ENCODE measurements at places on chromosomes 5 and 9. TPM values are rescaled to one million over a fixed set of nuclear protein-coding genes. Genes with fewer than 3 reads are reported as not detected.

- no peaks in the 10 kb centered on the region for H3K36me3 ChIP-seq
- DNase-seq: no peak
- H3K4me3 ChIP-seq: no peak overlapping the region
- no peak overlapping the region for H3K27ac ChIP-seq
- no peaks in the 10 kb centered on the region for H3K4me1 ChIP-seq
- H3K27me3 ChIP-seq: no peaks in the 10 kb centered on the region
Observed at GRCh38 chr5:3634061-3634460, 38.4 kb downstream of the IRX1 start.

DNA sequence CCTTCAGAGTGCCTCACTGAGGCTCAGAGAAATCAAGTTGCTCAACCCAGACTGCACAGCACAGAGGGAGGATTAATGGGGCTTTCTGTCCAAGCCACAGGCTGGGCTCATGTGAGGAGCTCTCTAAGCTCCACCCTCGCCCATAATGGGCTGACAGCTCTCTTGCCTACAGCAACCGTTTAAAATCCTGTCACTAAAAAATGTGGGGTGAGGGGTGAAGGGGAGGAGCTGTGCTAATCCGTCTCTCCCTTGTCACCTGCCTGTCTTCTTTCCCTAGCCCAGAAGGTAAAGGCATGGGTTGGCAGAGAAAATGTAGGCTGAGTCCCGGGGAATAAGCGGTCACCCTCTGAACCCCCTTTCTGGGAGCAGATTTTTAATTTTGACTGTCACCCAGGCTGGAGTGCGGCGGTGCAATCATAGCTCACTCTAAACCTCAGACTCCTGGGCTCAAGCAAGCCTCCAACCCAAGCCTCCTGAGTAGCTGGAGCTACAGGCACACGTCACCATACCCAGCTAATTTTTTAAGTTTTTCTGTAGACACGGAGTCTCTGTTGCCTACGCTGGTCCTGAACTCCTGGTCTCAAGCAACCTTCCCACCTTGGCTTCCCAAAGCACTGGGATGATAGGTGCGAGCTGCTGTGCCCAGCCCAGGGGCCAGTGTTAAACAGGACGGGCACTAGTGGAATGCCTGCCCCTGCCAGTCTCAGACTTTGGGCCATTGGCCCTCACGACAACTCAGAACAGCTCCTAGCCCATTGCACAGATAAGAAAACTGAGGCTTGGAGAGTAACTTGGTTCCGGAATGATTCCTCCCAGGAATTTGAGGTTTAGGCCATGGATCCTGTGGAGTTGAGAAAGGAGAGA lies 89.5 kb downstream of the LMX1B start:
- no peak overlapping the region for H3K4me3 ChIP-seq
- DNase-seq: peak; percentile 11
- H3K36me3 ChIP-seq: no peaks in the 10 kb centered on the region

DNA sequence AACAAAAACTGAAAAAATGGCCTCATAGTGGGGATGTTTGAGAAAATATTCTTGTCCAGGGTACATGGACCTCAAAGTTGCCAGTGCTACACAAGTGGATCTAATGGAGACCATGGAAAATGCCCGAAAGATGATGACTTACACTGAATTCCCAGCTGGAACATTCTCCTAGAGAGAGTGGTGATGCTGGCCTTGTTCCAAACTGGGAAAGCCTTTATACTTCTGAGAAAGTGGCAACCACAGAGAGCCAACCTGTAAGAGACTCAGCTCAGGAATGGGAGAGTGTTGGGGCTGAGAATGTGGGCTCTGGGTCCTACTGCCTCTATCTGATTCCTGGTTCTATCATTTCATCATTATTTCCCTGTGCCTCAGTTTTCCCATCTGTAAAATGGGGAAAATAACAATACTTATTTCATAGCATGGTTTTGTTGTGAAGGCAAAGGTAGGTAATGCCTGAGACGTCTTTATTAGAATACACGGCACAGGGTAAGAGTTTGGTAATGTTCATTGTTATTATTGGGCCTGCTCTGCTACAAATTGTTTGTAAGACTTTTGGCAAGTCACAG lies 229.0 kb upstream of the PANK3 start:
- H3K4me3 ChIP-seq: no peak overlapping the region
- no peak overlapping the region for H3K27ac ChIP-seq
- H3K27me3 ChIP-seq: peaks cover 22% of the 10 kb centered on the region

- H3K27me3 ChIP-seq: no peaks in the 10 kb centered on the region
- no peak overlapping the region for H3K27ac ChIP-seq
- DNase-seq: no peak
Observed at GRCh38 chr5:42974536-42974935, 65.6 kb downstream of the ANXA2R start.

GRCh38 chr5:9335269-9335668 lies 210.6 kb downstream of the SEMA5A start:
- no peak overlapping the region for H3K4me3 ChIP-seq
- no peaks in the 10 kb centered on the region for H3K4me1 ChIP-seq
- H3K27ac ChIP-seq: no peak overlapping the region
- no peak for DNase-seq
- H3K36me3 ChIP-seq: no peaks in the 10 kb centered on the region

DNA sequence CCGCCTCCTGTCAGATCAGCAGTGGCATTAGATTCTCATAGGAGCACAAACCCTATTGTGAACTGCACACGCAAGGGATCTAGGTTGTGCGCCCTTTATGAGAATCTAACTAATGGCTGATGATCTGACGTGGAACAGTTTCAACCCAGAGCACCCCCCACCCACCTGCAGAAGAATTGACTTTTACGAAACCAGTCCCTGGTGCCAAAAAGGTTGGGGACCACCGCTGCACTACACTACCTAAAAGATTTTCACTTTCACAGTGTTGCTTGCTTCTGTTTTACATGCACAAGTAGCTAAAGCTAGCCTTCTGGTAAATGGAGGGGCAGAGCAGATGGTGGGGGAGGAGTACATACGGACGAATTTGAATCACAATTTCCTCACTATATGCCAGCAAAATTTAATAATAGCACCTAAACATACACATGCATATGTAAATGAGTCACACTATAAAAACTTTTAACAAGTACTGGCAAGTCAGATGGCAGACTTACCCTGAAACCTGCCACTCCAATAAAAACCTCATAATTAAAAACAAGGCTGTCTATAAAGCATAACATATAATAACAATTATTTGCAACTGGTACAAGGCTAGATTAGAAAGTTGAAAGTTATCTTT lies 24.0 kb upstream of the CDKN2B start:
- H3K27me3 ChIP-seq: no peaks in the 10 kb centered on the region
- H3K27ac ChIP-seq: no peak overlapping the region
- H3K4me3 ChIP-seq: no peak overlapping the region
- no peak for DNase-seq
- H3K36me3 ChIP-seq: no peaks in the 10 kb centered on the region

- H3K27ac ChIP-seq: no peak overlapping the region
- DNase-seq: no peak
- H3K36me3 ChIP-seq: no peaks in the 10 kb centered on the region
- no peaks in the 10 kb centered on the region for H3K27me3 ChIP-seq
- H3K4me3 ChIP-seq: no peak overlapping the region
Observed at GRCh38 chr9:79807971-79808370, 236.2 kb downstream of the TLE4 start.

GRCh38 chr5:1033606-1034420 lies 25.2 kb downstream of the NKD2 start:
- H3K4me1 ChIP-seq: no peaks in the 10 kb centered on the region
- H3K36me3 ChIP-seq: peaks cover 4% of the 10 kb centered on the region
- H3K4me3 ChIP-seq: no peak overlapping the region
- H3K27ac ChIP-seq: no peak overlapping the region
- peak; percentile 24 for DNase-seq

GRCh38 chr5:132095424-132095972 lies 21.9 kb downstream of the CSF2 start:
- H3K36me3 ChIP-seq: no peaks in the 10 kb centered on the region
- no peak overlapping the region for H3K27ac ChIP-seq
- H3K4me1 ChIP-seq: peaks cover 16% of the 10 kb centered on the region
- H3K4me3 ChIP-seq: no peak overlapping the region
- H3K27me3 ChIP-seq: no peaks in the 10 kb centered on the region

- no peak for DNase-seq
- no peaks in the 10 kb centered on the region for H3K27me3 ChIP-seq
- H3K36me3 ChIP-seq: peaks cover 11% of the 10 kb centered on the region
- H3K4me1 ChIP-seq: peaks cover 23% of the 10 kb centered on the region
- H3K27ac ChIP-seq: no peak overlapping the region
Observed at GRCh38 chr5:44807269-44807668, 1.5 kb upstream of the MRPS30 start.

- H3K4me3 ChIP-seq: peak overlapping the region; percentile 81
- peak; percentile 66 for DNase-seq
- H3K27me3 ChIP-seq: no peaks in the 10 kb centered on the region
- H3K36me3 ChIP-seq: no peaks in the 10 kb centered on the region
Observed at GRCh38 chr5:151772029-151772845, 483 bp downstream of the G3BP1 start.

- H3K36me3 ChIP-seq: no peaks in the 10 kb centered on the region
- no peak for DNase-seq
- no peak overlapping the region for H3K4me3 ChIP-seq
- no peaks in the 10 kb centered on the region for H3K4me1 ChIP-seq
Observed at GRCh38 chr5:1965925-1966324, 83.2 kb upstream of the IRX4 start.

- H3K27me3 ChIP-seq: no peaks in the 10 kb centered on the region
- H3K4me1 ChIP-seq: no peaks in the 10 kb centered on the region
- DNase-seq: peak; percentile 70
- no peaks in the 10 kb centered on the region for H3K36me3 ChIP-seq
- H3K4me3 ChIP-seq: no peak overlapping the region
Observed at GRCh38 chr5:28374492-28374967, 1336.1 kb upstream of the CDH9 start.

- no peak overlapping the region for H3K27ac ChIP-seq
- H3K4me3 ChIP-seq: no peak overlapping the region
- peaks cover 29% of the 10 kb centered on the region for H3K4me1 ChIP-seq
Observed at GRCh38 chr9:136485049-136486045, 2.5 kb upstream of the SEC16A start.

DNA sequence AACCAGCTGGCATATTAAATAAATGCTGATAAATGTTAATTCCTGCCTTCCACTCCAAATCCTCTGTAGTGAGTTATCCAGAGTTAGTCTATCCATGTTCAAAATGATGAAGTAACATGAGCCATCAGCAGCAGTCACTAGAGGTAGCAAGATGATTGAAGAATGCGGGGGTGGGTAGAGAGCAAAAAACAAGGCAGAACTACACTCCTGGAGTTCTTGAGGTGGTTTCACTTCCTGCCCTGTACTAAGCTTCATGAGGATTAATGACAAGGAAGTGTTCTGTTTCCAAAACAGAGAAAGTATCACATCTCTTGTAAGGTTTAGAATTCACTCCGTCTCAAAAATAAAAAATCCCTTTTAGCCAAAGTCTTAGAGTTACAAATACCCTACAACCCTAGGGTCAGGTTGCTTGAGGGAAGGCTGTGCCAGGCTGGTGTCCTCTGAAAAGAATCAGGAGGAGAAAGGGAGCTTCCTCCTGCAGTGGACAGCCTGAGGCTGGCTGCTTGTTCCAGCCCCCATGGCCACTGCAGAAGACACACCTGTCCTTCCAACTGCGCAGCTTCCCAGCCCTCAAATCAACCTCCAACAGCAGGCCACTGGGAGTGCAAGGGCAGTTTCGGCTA lies 180.2 kb downstream of the DENND1A start:
- H3K4me1 ChIP-seq: no peaks in the 10 kb centered on the region
- H3K36me3 ChIP-seq: no peaks in the 10 kb centered on the region
- no peak overlapping the region for H3K4me3 ChIP-seq

- no peak overlapping the region for H3K4me3 ChIP-seq
- H3K27me3 ChIP-seq: no peaks in the 10 kb centered on the region
- no peak for DNase-seq
- H3K27ac ChIP-seq: no peak overlapping the region
- H3K4me1 ChIP-seq: no peaks in the 10 kb centered on the region
Observed at GRCh38 chr5:14742498-14742897, 78.0 kb downstream of the OTULIN start.

DNA sequence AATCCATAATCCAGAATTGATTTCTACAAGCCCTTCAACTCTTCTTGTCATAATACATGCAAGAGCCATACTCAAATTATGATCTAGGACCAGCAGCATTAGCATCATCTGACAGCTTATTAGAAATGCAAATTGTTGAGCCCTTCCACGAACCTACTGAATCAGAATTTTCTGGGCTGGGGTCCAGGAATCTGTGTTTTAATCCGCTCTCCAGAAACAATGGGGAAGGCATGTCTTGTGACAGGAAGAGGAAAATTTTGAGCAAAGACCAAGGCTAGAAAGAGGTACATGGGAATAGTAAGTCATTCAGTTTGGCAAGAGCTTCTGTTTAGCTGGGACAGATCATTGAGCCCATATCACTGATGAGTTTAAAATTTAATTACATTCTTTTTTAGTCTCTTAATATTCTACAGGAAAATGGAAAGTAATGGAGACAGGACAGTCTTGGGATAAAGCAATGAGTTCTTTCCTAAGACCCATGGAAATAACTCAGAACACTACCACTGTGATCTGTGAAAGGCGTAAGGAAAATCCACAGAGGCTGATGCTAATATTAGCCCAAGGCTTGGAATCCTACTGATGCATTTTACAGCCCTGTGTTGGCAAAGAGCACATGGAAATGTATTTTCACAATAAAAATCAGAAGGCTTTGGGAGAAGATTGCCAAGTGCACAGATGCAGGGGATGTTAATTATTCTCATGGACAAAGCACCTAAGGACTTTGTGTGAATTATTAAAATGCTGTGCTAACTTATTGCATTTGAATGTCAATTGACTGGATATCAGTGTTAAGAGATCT lies 73.7 kb upstream of the STK32A start:
- no peaks in the 10 kb centered on the region for H3K27me3 ChIP-seq
- no peaks in the 10 kb centered on the region for H3K4me1 ChIP-seq
- no peak overlapping the region for H3K27ac ChIP-seq
- H3K36me3 ChIP-seq: no peaks in the 10 kb centered on the region

DNA sequence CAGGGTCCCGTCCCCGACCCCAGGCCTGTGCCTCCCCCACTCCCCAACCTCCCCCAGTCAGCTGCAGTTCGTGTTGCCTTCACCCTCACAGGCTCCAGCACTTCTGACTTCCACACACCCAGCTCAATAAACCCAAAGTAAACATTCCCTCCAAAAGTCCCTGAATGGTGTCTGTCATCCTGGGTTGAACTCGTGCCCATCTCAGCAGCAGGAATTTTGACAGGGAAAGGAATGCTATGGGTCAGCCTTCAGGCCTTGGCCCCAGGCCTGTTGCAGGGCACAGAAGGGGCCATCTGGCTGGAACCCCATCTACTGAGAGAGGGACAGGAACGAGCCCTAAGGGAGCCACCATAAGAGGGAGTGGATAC lies 29.6 kb upstream of the CNOT6 start:
- H3K4me3 ChIP-seq: no peak overlapping the region
- H3K27me3 ChIP-seq: no peaks in the 10 kb centered on the region
- no peaks in the 10 kb centered on the region for H3K36me3 ChIP-seq
- H3K27ac ChIP-seq: no peak overlapping the region
- peaks cover 6% of the 10 kb centered on the region for H3K4me1 ChIP-seq

FAM221B gene
- 0.32 TPM for total RNA-seq

SLC6A18 gene
- not detected for total RNA-seq

GFI1B gene
- total RNA-seq: 1.1 TPM

CBY3 gene
- total RNA-seq: not detected

OR13J1 gene
- total RNA-seq: not detected
